ENCODE measurements at places on chromosomes 7 and 10. TPM values are rescaled to one million over a fixed set of nuclear protein-coding genes. Genes with fewer than 3 reads are reported as not detected.

MTG1 gene
- 66.8 TPM for total RNA-seq

CYP2W1 gene
- total RNA-seq, result not detected

DNA sequence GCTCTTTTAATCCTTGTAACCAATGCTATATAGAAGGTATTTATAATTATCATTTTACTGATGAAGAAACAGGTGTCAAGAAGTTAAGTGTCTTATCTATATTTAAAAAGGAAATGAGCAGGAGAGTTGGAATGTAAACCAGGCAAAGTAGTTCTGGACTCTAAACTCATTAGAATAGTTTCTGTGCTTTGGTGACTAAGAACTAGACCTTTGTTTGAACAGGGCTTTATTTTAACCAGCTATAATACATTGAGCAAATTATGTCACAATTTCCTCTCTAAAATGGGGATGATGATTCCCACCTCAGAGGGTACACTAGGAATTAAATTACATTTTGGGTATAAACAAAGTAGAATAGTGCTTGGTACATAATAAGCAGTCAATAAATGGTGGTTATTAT, 236.0 kb downstream of the MAGI2 start:
- DNase-seq, result no peak
- no peak overlapping the region for H3K27ac ChIP-seq
- H3K36me3 ChIP-seq, result no peaks in the 10 kb centered on the region
- H3K27me3 ChIP-seq, result no peaks in the 10 kb centered on the region

DNA sequence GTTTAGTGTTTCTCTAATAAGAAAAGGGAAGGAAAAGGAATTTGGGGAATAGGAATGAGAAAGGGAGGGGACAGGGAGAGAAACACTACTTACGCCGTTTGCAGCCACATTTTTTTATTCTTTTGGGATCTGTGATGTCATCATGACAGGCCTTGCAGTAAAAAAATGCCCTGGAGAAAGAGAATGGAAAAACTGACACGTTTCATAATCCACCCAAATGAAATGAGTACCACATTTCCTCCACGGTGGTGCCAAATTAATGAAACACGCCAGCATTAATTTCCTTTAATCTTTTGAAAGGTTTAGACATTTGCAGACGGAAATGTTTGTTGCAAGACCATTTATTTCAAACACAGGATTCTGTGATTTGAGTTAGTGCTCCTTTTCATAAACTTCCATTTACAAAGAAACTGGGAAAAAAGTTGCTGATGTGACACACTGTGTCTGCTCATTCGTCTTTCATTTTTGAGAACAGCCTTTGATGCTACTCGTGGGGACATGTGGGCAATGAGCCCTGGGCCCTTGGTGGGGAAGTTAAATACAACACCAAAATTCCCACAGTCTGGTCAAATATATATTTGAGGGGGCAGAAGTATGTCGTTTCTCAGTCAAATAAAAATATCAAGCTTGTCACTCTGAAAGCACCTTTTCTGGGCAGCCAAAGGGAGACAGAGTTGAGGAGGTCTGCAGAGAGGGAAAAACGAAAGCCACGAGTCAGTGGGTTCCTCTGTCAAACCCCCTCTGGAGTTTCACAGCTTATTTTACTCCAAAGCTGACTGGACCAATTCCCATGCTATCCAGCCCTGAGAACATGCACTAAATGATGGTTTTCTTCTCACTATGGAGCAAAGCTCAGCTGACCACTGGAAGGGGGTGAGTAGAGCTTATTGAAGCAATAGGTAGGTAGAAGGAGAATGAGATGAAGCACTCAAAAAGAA, 625.5 kb downstream of the KCNMA1 start:
- no peaks in the 10 kb centered on the region for H3K4me1 ChIP-seq
- no peak overlapping the region for H3K4me3 ChIP-seq
- DNase-seq, result no peak
- no peaks in the 10 kb centered on the region for H3K27me3 ChIP-seq
- H3K36me3 ChIP-seq, result no peaks in the 10 kb centered on the region
